ENCODE measurements at places on chromosomes 1 and 21.

GRCh38 chr1:41935226-41935625 is 16.5 kb upstream of the HIVEP3 start:
- DNase-seq: no peak

DNA sequence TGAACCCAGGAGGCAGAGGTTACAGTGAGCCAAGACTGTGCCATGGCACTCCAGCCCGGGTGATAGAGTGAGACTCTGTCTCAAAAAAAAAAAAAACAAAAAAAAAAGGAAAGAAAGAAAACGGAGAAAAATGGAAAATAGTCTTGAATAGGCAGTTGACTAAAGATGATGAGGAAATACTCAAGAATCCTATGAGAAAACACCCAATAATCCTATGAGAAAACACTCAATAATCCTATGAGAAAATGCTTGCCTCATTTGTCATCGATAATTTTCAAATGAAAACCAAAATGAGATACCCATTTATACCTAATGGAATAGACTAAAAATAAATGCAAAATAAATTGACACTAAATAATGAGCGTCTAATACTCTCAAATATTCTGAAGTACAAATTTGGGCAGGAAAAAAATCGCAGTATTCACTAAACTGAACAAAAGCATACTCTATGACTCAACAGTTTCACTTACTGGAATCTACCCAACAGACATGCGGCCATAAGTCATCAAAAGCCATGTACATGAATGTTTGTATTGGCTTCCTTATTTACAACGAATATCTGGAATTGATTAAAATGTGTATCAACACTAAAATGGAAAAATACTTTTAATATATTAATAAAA is 733.9 kb upstream of the CHRM3 start:
- DNase-seq: no peak

- DNase-seq: no peak
These were observed 3.3 kb downstream of the PTPRC start for GRCh38 chr1:198641966-198642668.

DNA sequence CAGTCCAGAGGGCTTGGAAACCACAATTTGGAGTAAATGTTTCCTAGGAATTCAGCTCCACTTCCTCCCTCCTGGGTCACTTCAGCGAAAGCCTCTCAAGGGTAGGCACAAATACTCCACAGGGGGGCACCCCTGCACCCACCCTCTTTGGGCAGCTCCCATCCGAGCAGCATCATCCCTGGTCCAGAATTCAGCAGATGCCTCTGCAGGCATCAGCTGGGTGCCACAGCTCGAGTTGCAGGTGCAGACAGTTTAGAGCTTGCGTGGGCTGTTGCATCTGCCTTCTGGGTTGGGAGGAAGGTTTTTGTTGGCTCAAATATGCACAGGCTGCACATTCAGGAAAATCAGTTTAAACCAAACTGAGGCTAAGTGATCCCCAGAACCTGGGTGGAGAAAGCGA is 25.0 kb downstream of the KANK4 start:
- DNase-seq: peak; percentile 45

- DNase-seq: no peak
These were observed 142.2 kb downstream of the PAPPA2 start for GRCh38 chr1:176605176-176605575.

DNA sequence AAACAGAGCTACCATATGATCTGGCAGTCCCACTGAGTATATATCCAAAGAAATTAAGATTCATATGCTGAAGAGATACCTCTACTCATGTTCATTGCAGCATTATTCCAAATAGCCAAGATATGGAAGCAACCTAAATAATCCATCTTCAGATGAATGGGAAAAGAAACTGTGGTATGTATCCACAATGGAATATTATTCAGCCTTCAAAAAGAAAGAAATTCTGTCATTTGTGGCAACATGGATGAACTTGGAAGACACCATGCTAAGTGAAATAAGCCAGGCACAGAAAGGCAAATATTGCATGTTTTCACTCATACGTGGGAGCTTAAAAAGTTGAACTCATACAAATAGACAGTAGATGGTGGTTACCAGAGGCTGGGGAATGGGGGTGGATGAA is 47.8 kb downstream of the UBE4B start:
- DNase-seq: no peak

DNA sequence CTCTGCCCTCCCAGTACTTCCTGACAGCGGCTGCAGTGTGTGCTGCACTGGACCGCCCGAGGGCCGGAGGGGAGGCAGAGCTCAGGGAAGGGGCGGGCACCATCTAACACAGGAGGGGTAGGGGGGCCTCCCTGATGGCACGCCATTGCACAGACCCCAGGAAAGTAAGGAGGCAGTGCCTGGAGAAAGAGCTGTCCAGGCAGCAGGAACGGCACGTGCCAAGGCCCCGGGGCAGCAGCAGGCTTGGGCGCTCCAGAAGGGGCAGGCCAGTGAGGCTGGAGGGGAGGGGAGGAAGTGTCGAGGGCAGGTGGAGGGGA is 110.7 kb downstream of the CRYAA start:
- DNase-seq: no peak

- no peak for DNase-seq
These were observed 7.2 kb upstream of the UBE2U start for GRCh38 chr1:64196074-64196870.

GRCh38 chr21:34520764-34521508 is 8.9 kb upstream of the KCNE1 start:
- DNase-seq: no peak

DNA sequence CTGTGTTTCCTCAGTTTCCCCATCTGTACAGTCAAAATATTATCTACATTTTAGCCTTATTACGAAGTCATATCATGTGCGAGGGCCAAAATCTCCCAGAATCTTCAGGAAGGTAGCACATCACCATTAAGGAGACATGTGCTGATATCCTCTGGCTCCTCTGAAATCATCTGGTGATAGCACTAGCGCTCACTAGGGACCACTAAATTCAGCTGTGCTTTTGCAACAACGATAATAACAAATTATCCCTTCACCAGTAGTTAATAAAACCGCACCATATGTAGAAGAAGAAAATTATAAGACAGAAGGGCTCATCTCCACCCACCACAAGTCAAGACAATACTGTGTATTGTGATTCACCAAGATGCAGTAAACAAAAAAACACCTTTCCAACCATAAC is 53.3 kb downstream of the TIAM1 start:
- no peak for DNase-seq

GRCh38 chr1:35297886-35298285 is 29.4 kb downstream of the ZMYM4 start:
- no peak for DNase-seq

- peak; percentile 4 for DNase-seq
These were observed 695.4 kb downstream of the BRINP3 start for GRCh38 chr1:189782295-189782694.

DNA sequence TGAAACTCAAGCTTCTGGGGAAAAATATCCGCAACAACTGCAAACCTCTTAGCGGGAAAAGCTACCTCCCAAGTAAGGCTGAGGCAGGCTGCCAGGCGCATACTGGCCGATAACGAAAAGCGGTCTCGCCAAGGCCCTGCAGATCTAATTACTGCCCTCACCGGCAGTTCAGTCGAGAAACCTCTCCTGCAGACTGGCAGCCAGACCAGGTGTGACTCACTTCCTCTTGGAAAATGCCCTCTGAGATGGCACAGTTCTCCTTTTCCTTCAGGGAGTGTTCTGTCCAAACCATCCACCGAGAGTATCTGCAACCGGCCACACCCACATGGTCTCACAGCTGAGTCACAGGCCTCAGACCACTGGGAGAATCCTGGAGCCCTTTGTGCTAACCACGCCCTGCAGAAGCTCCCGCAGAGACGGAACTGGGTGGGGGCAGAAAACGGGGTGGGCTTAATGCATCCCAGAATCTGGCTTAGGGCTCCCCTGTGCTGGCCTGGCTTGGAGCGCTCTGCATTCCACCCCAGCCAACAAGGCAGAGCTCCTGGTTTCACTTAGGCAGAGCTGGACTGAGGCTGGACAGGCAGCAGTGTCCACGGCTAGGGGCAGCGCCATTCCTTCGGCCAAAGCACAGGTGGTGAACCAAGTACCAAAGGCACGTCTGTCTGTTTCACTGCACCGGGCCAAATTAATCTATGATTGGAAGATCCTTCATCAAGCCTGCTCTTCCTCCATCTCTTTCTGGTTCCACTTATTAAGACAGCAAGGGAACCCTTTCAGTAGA is 1.2 kb downstream of the S100A10 start:
- peak; percentile 56 for DNase-seq

DNA sequence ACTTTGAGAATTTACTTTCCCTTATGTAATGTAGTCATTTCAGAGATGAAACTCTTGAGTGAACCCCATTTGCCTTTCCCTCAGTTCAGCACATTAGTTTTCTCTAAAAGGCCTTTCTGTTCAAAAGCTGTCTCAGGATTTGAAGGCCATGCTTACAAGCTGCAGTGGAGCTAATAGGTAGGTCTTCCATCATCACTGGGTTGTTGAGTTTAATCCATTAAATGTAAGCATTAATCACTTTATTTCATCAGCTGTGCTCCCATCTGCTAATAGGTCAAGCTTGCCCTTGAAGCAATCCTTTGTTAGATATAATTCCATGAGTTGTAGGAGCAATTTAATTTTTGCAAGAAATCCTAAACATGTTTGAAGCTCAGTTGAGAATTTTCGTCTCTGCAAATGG is 422.2 kb upstream of the ZP4 start:
- DNase-seq: no peak

GRCh38 chr1:19472174-19472573 is 13.2 kb downstream of the CAPZB start:
- no peak for DNase-seq

- DNase-seq: no peak
These were observed 14.0 kb upstream of the SARS1 start for GRCh38 chr1:109199710-109200109.

GRCh38 chr1:205593967-205594366 is 37.8 kb downstream of the ELK4 start:
- no peak for DNase-seq

DNA sequence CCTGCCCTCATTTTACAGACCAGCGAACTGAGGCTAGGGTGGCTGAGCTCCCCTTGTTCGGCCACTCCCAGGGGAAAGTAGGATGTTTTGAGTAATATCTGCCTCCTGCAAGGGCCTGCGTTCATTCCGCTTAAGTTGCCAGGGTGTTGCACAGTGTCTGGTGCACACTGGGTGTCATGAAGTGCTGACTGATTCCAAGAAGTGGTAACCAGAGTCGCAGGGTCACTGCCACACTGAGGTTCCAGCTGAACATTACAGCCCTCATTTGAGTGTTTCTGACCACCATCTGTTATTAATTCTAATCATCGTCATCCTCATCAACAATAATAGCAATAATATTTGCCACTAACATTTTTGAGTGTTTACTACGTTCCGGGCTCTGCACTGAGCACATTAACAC is 250.6 kb downstream of the KAZN start:
- DNase-seq: no peak

- peak; percentile 33 for DNase-seq
These were observed 5.7 kb downstream of the WNT4 start for GRCh38 chr1:22137004-22137720.

- no peak for DNase-seq
These were observed 34.7 kb downstream of the RCAN1 start for GRCh38 chr21:34580181-34580700.

DNA sequence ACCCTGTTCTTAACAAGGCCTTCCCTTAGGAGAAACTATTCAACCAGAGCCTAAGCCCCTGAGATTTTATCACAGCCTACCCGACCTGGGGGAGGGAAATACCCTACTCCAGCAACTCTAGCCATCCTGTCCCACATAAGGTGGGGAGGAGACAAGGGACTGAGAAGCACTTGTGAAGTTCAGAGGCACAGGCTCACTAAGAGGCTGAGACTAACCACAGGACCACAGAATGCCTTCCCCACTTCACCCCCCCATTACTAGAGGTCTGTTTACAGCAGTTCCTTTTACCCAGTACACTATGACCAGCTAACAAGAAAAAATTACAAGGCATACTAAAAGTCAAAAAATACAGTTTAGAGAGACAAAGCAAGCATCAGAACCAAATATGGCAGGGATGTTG is 86.8 kb downstream of the TEX35 start:
- no peak for DNase-seq

GRCh38 chr1:41394369-41394744 is 33.1 kb downstream of the FOXO6 start:
- DNase-seq: peak; percentile 24

DNA sequence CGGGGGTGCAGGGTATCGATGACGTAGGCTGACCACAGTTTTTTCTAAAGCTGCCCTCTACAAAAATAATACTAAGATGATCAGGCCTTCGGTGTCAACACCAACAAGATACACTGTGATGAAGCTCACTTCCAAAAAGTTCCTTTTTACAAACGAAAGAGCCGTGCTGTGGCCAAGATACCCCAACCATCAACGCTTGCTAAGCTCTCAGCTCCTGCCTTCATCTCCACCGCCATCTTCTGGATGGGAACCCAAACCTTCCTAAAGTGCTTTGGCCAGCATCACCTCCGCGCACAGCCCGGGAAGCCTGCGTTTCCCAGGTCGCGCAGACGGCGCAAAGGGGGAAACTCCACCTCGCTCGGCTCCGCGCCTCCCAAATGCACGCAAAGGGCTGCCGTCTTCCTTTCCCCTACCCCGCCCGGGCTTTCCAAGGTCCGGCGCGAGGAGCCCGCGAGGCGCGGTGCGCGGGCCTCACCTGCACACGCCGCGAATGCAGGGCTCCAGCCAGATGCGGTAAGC is 541 bp downstream of the USP48 start:
- DNase-seq: peak; percentile 76

DNA sequence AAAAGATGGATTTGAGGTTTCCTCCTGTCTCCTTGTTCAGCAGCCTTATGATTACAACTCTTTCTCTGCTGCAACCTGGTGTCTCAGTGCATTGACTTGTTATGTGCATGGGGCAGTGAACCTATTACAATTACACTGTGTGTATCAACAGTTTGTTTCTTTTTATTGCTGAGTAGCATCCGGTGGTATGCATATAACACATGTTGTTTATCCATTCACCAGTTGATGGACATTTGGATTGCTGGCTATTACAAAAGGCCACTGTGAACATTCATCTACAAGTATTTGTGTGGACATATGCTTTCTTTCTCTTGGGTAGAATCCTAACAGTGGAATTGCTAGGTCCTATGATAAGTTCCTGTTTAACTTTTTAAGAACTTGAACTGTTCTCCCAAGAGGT is 65.9 kb downstream of the FMO4 start:
- no peak for DNase-seq

DNA sequence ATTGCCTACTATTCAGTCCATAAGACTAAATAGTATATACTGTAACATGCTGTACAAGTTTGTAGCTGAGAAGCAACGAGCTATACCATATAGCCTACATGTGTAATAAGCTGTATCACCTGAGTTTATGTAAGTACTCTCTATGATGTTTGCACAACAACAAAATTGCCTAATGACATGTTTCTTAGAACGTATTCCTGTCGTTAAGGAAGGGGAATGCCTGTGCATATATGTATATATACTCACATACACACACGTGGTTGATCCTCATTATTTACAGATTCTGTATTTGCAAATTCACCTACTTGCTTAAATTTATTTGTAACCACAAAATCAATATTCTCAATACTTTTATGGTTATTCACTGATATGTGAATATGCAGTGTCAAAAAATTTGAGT is 215.6 kb downstream of the GPR52 start:
- no peak for DNase-seq

Measured in neural progenitor cell (in vitro differentiated cells).